ENCODE measurements at places on chromosomes 1 and 21.
A peak's percentile ranks its signal among the peaks of the same experiment; 100 is the strongest.

- no peak for DNase-seq
These were observed 5.3 kb downstream of the GALNT2 start for GRCh38 chr1:230072296-230072695.

- peak; percentile 7 for DNase-seq
These were observed 20.4 kb upstream of the AK2 start for GRCh38 chr1:33057095-33057494.

DNA sequence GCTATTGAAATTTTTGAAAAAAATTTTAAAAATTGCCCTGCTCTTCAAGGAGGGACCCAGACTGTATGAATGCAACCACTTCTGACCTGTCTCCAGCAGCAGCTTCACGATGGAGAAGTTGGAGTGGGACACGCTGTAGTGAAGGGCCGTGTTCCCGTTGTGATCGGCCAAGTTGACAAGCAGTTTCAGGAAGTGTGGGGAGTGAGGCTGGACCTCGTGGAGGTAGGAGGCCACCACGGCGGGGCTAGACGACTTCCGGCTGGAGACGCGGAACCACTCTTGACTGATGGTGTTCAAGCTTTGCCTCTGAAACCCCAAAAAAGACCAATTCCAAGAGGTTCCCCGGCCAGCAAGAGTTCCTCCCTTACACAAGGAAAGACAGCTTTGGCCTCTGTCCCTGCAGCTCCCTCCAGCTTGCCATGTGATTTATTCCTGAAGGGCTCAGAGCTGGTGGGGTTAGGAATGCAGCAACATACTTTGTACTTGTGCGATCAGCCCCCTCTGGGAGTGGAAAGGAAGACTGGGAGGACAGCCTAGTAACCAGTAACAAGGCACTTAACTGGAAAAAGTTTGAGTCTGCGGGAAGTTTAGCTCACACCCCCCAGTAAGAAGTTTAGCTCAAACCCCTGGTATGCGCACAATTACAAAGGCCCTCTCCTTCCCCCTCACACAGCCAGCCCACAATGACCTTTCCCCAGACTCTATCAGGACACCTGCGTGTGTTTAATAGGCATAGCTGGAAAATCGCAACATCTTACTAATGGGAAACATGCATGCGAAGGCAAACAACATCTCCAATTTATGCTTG, 56.0 kb downstream of the KANK4 start:
- DNase-seq: no peak

DNA sequence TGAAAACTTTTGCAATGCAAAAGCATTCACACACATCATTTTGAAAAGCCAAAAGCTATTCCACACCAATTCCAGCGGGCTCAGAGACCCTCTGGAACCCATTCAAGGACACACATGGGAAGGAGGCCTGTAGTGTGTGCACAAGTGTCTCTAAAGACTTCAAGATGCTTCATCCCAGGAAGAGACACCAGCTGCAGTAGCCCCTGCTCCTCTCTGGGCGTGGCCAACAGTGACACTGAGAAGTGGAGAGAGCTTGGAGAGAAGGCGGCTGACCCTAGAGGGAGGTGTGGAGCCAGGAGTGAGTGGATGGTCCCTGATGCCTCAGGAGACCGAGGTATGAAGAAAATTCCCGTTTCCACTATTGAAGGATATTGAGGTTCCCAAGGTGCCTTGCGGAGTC, 14.9 kb upstream of the TNNI1 start:
- peak; percentile 59 for DNase-seq

DNA sequence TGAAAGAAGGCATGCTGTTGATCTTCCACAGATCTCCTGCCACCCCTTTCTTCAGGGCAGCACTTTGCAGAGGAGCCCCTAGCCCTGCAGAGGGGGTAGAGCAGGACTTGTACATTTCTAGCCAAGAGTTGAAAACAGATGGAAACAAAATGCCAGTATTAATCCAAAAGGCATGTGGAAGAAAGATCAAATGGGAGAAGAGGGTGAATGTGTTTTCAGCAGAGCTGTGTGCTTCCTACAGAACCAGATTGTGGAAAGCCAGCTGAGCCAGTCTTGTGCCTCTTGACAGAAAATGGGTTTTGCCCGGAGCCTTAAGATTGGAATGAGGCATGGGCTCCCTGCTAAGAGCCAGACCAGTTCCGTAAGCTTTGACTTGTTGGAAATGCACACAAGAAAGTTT, 105.2 kb upstream of the TSPAN2 start:
- DNase-seq: no peak

DNA sequence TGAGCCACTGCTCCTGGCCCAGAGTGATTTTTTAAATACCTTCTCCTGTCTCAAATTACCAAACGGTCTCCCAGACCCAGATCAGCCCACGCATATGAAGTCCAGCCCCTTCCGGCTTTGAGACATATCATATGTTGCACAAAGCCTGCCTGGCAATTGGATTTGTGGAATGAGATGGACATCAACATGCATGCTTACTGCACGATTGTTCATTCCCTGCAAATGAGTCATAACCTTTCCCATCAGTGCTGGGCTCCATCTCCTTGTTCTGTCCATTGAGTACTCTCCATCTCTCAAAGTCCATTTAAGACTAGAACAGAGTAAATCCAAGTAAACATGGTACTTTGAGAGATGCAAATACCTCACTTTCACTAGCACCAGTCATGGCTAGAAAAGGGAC, 612.2 kb upstream of the USP24 start:
- DNase-seq: no peak

DNA sequence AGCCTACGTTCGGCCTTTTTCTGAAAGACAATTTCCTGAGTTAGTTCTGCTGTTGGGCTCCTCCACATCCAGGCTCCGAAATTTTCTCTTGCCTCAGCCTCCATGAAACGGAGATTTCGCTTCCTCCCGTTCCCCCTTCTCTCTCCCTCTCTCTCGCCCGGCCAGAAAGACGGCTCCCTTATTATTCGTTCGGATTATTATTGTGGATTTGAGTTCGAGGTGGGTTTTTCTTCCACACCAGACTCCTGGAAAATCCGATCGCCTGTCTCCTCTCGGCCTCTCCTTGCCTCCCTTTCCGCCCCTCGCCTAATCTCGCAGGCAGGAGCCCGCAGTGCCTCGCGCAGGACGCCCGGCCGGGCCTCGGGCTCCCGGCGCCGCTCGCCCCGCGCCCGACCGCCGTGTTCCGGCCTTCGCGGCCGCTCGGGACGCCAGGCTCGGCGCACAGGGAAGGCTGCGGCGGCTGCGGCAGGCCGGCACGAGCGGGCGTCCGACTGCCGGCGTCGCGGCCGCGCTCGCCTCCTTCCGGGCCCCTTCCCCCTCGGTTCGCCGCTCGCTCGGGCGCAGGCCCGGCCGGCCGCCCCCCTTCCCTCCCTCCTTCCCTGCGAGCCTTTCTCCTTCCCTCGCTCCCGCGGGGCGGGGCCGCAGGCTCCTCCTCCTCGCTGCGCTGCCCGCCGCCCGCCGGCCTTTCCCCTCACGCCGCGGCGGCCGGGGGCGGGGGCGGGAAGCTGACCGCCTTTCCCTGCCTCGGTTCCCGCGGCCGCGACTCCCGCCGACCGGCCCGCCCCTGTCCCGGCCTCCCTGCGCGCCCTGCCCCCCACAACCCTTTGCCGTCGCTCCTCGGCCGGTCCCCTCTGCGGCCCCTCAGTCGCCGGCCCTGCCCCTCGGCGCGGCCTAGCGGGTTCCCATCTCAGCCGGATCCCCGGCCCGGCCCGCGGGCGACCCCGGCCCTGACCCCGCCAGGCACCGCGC, at the start of gene ARHGEF11:
Gene ARHGEF11, minus strand, starts transcription at position 493 of the 969 bp plus-strand sequence. CDS start 1,412 bp downstream, outside the sequence.
- DNase-seq: peak; percentile 17

DNA sequence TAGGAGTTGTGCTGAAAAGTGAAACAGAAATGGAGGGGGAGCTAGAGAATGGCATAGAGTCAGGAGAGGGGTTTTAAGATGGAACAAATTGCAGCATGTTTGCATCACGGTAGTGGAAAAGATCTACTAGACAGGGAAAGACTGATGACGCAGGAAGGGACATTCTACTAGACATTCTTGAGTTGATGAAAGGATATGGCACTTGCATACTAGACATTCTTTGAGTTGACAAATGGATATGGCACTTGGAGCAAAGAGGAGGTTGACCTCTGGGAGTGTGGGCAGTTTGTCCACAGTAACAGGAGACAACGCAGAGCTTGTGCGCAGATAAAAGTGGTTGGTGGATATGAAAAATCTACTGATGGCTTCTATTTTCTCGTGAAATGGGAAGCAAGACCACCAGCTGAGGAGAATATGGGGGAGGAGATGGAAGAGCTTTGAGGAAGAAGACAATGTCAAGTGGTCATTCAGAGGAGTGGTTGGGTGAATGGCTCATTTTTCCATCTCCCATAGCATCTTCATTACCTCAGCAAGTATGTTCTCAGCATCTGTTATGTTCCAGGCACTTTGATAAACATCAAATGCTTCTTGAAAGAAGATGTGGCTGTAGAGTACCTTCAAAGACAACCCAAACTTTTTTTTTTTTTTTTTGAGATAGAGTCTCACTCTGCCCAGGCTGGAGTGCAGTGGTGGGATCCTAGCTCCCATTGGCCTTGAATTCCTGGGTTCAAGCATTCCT, 2.4 kb upstream of the CTPS1 start:
- no peak for DNase-seq

- no peak for DNase-seq
These were observed 15.4 kb upstream of the PTTG1IP start for GRCh38 chr21:44888581-44889550.
